ENCODE measurements at places on chromosomes 1 and 21.

DNA sequence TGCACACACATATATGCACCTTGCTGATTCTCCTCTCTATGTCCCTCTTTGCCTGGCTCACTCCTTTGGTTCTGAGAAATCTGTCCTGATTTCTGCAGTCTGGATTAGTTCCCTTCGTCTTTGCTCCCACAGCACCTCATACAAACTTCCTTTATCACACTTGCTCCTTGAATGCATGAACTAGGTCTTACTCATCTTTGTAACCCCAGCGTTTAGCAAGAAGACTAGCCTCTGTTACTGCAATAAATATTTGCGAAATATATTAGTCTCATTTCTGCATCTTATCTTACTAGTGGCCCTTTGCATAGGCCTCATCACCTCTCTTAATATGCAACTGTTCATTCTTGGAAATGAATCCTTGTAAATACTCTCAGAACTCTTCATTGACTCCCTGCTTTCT, 11.4 kb downstream of the SMYD2 start:
- no peak for DNase-seq

- DNase-seq: peak; percentile 92
Observed at GRCh38 chr1:154445040-154445472, 39.9 kb downstream of the IL6R start.

DNA sequence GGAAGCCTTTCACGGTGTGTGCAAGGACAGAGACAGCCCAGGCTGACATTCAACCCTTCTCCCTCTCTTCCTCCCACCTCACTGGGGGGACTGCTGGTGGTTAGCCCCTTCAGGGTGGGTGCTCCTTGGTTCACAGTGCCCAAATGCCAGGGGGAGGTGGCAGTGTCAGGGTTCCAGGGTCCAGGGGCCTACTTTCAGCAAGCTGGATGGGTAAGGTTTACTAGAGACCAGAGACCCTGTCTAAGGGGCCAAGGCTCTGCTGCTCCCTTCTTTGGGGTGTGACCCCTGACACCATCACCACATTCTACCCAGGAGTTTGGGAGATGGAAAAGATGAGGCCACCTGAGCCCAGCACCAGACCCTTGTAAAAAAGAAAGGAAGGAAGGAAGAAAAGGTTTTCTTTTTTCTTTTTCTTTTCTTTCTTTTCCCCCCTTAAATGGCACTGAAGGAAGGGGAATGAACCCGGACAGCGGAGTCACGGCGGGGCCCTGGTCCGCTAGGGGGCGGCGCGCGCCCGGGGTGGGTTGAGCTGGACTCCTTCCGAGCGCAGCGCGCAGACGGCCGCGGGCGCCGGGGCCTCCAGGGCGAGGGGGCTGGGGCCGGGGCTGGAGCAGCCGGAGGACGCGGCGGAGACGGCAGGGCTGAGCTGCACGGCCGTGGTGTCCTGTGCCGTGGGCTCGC, 18.8 kb downstream of the KNCN start:
- DNase-seq: peak; percentile 65

GRCh38 chr1:86650065-86650464, 54.3 kb upstream of the SH3GLB1 start:
- no peak for DNase-seq

DNA sequence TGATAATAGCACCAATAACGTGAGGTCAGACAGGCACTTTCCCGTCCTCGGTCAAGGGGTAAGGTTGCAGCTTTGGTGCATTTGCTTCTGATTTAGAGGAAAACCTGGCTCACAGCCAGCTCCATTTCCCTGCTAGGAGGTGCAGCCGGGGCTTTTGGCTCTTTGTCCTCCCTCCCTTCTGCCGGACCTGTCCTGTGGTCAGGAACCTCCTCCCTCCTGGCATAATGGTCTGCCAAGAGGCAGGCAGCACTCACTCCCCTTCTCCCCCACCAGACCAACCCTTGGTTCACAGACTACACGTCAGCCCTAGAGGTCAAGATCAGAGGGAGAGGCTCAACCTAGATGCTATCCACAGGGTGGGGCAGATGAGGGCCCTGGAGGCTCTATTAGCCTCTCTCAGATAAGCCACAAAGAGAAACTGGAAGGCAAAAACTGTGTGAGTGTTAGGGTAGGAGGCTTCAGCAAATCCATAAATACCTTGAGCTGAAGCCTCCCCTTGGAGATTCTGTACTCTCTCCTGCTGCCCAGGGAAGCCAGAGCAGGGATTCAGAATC, 64.8 kb downstream of the PLXNA2 start:
- DNase-seq: no peak

GRCh38 chr1:20095564-20096434, 23.5 kb downstream of the PLA2G2D start:
- no peak for DNase-seq

DNA sequence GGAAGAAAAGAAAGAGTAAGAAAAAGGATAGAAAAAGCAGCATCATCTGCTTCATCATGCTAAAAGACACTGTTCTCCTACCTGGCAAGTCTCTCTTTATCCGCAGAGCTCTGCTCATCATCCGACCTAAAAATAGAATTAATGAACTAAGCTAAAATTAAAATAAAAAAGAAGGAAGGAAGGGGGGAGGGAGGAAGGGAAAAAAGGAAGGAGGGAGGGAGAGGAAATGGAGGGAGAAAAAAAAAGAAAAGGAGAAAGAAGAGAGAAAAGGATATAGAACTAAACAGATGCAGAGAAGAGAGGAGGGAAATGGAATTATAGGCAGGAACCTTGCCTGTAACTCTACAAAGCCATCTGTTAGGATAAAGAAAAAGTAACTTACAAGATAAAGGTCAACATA, 34.1 kb downstream of the ARNT start:
- DNase-seq: no peak

DNA sequence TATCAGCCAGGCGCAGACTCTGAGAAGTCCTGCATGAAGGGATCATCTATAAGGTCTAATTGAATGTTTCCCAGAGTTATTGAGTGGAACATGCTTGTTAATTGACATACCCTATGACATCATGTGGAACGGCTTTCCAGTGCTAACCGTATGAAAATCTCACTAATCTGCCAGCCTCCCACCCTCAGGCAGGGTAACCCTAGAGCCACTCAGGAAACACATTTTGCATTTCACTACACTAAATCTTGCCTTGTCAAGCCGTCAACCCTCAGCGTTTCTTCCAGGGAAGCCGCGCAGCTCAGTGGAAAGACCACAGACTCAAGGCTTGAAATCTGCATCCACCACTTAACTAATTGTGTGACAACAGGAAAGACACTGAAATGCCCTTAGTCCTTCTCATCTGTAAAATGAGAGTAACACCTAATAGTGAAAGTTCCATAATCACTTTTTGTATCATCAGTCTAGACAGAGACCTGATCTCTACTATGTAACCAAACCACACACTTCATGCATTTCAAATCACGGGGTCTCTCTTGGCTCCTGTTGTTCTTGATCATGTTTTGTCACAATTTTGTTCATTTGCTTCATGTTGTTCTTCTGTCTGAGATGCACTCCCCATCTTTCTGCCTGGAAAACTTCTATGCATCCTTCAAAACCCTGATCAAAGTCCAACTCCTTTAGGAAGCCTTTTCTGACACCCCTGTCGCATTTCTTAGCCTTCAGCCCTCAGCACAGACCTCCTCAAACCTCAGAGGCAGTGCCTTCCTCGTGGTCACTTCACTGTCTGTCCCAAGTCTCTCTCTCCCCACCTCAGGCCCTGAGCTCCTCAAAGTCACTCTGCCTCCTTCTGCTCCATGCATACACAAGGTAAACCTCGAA, 246.5 kb downstream of the TOMM20 start:
- peak; percentile 81 for DNase-seq

DNA sequence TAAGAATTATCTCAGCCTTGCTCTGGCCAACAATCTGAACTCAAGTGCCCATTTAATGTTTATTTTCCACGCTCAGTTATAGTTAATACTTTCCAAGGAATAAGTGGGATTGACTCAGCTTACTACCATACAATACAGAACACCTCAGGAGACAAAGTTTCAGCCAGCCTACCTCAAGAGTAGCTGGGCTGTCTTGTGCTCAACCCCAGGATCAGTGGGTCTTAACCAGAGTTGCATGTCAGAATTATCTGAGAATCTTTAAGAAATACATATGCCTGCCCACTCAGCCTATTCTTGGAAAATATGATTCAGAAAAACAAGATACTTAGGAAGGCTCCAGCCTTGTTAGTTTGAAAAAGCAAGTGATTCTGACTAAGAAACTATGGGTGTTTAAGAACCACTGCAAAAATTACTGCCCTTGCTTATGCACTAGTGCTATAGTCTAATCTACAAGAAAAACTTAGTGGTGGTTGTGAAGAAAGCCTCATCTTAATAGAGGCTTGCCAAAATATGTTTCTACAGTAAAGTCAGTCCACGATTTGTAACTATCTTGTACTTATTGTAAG, 20.4 kb downstream of the CDC7 start:
- peak; percentile 31 for DNase-seq

GRCh38 chr1:26677306-26678115, 18.3 kb upstream of the ARID1A start:
- DNase-seq: peak; percentile 63

GRCh38 chr1:61742620-61743430, 545 bp downstream of the PATJ start:
- DNase-seq: no peak

GRCh38 chr1:11529763-11530730, 51.1 kb downstream of the DISP3 start:
- DNase-seq: no peak

DNA sequence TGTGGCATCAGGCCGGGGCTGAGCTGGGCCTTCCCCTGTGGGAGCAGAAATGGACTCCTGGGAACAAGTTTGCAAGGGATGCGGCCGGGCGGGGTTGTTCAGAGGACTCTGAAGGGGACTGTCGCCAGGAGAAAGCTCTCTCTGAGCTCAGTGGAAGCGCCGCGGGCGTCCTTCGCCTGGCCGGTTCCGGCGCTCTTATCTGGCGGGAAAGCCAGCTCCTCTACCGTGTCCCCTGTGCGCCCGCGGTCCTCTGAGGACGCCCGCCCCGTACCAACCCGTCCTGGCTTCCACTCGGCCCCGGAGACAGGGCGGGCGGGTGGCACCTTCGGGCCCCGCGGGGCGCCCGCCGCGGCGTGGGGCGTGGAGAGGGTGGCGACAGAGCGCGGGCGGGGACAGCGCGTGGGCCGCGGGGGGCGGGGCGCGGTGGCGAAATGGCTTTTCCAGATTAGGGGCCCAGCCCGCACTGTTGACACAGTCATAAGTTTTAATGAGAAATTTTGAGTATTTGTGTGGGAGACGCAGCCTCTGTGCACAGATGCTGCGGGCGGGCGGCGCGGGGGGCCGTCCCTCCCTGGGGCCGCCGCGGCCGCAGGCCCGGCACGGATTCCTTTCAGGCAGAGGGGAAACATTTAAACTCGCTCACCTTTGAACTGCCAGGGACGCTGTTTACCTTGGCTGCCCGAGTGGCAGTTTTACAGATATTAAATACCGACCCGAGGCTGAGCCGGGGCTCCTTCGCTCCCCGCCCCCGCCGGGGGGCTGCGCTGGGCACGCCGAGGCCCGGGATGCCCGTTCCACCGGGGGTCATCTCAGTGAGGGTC, 70.2 kb downstream of the FOXD2 start:
- no peak for DNase-seq

GRCh38 chr1:15945832-15946448, 30.0 kb downstream of the ZBTB17 start:
- DNase-seq: no peak

- DNase-seq: peak; percentile 82
Observed at GRCh38 chr1:160085686-160086455, 4.5 kb downstream of the KCNJ9 start.

GRCh38 chr1:15011661-15012060, 141.9 kb upstream of the TMEM51 start:
- DNase-seq: no peak

GRCh38 chr1:59924653-59925052, 1.9 kb downstream of the CYP2J2 start:
- no peak for DNase-seq

- DNase-seq: no peak
Observed at GRCh38 chr1:193988885-193989284, 802.5 kb upstream of the B3GALT2 start.

DNA sequence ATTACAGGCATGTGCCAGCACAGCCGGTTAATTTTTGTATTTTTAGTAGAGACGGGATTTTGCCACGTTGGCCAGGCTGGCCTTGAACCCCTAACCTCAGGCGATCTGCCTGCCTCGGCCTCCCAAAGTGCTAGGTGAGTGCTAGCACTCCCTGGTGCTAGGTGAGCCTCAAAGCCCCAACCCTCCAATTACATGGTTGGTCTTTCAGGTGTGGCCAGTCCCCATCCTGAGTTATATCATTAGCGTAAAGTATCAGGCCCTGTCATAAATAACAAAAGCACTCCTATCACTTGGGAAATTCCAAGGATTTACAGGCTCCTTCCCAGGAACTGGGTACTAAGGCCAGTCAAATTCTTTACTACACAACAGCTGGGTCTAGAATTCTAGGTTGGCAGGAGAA, 138.0 kb downstream of the PIK3R3 start:
- no peak for DNase-seq

DNA sequence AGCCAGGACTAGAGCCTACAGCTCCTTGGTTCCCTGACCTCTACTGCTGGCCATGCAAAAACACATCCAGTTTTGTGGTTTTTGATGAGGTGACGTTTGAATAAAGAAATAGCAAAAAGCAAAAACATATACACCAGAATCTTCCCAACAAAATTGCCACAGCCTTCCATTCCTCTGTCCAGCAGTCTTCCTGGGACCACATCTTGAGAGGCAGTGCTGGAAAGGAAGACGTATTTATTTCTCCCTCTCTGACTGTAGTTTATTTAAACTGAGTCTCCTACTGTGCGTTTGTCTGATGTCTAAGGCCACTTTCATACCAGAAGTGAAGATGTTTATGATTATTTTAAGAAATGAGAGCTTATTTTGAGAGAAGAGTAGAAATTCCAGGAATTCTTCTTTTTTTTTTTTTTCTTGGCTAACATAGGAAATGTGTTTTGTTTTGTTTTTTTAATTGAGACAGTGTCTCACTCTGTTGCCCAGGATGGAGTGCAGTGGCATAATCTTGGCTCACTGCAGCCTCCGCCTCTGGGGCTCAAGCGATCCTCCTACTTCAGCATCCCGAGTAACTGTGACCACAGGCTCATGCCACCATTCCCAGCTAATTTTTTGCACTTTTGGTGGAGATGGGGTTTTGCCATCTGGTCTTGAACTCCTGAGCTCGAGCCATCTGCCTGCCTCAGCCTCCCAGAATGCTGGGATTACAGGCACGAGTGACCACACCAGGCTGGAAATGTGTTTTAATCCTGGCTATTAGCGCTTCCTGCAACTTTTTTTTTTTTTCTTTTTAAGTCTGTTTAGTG, 118.5 kb downstream of the ITSN1 start:
- DNase-seq: no peak

Data from activated CD4-positive, alpha-beta T cell treated with anti-CD3 and anti-CD28 coated beads, Interleukin-2, amount 50 U/mL, for 16 hours (primary cell).